ENCODE measurements at places on chromosomes 12 and 14.

DNA sequence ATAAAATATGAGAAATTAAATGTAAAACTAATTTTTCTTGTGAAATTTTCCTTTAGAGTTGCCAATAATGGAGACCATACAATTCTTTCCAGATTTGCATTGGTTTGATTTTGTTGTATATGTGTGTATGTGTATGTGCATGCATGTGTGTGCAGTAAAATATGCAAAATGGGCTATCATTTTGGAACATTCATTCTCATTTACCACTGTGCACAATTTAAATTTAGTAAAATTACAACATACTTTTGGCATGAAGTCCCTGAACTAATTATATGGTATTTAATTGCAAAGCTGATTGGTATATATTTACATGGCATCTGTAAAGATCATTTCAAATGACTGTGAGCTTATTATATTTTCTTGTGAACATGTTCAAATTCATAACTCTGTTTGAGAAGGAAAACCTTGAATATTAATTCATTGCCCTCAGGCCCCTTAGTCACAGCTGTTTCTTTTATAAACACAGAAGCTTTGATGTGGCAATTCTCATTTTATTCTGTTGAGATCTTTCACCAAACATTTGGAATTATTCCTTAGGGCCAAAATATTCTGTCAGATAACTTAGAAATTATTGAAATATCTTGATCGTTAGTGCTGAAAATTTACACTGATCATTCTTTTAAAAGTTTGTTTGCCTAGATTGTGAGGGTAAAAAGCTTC, 17.6 kb downstream of the KERA start:
- no peak for DNase-seq

DNA sequence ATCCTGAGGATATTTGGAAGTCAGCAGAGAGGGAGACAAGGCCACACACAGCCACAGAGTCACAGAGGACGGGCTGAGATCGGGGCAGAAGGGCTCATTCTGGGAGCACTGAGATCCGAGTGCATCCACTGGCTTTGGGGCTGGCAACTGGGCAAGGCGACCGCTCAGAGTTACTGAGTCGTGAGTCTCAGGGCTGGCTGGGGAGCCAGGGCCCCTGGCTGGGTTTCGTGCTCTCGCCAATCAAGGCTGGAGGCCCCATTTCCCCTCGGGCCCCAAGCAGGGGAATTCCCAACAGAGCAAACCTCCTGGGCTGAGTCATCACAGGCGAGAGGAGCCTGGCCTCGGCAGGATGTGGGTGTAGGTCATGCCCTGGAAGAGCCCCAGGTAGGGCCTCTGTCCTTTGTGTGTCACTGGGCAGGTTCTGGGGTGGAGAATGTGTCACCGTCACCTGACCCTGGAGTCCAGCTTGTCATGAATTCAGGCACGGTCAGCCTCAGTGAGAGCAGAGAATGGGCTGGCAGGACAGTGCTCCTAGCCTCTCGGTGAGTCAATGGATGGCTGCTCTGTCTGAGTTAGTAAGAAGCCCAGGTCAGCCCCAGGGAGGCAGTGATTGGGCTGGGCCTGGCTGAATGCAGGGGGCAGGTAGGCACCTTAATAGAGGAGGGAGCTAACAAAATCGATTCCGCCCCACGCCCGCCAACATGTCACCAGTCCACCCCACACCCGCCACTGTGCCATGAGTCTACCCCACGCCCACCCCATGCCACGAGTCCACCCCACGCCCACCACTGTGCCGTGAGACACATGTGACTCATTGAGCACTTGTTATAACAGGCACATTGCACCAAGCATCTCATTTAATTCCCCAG, 16.9 kb downstream of the ASB2 start:
- no peak for DNase-seq

DNA sequence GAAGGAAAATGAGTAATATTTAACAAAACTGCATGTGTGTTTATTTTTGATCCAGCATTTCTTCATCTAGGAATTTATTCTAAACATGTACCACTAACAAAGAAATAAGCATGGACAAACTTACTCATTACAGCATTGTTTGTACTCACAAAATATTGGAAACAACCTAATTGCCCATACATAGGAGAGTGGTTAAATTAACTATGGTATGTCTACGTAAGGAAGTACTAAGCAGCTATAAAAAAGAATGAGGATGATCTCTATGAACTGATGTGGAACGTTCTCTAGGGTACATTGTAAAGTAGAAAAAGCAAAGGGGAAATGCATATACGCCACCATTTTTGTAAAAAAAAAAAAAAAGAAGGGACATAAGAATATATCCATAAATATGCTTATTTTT, 17.4 kb upstream of the TAS2R42 start:
- DNase-seq = no peak

GRCh38 chr12:125053821-125054220, 11.4 kb upstream of the AACS start:
- no peak for DNase-seq

DNA sequence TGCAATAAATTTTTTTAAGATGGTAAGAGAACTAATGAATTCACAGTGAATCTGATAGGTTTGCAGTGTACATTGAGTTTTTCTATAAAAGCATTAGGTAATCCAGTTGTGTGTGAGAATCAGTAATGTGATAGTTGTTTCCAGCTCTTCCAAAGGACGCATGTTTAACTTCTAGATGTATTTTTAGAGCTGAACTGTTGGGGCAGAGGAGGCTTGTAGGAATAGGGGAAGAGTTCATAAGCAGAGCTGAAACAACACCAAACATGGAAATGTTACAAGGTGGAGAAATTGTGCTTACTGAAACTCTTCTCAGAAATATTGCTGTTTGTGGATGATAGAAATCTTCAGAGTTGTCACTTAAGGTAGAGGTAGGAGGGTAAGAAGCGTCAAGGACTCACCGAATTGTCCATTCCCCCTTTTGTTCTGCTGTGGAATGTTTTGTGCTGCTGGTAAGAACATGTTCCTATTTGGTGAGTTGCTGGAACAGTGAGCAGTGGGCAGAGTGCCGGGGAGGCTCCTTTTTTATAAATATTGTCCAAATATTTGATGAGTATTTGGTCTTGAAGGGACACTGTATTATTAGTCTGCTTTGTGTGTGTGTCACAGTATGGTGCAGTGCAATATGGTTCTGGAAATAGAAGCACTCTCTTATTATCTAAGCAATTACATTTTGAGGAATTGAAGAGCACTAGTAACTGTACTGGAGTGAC, 76.7 kb downstream of the ANO6 start:
- DNase-seq = peak; percentile 19

GRCh38 chr12:25992026-25992782, 33.7 kb downstream of the RASSF8 start:
- no peak for DNase-seq

GRCh38 chr12:39764944-39765560, 145.4 kb upstream of the ABCD2 start:
- peak; percentile 25 for DNase-seq

DNA sequence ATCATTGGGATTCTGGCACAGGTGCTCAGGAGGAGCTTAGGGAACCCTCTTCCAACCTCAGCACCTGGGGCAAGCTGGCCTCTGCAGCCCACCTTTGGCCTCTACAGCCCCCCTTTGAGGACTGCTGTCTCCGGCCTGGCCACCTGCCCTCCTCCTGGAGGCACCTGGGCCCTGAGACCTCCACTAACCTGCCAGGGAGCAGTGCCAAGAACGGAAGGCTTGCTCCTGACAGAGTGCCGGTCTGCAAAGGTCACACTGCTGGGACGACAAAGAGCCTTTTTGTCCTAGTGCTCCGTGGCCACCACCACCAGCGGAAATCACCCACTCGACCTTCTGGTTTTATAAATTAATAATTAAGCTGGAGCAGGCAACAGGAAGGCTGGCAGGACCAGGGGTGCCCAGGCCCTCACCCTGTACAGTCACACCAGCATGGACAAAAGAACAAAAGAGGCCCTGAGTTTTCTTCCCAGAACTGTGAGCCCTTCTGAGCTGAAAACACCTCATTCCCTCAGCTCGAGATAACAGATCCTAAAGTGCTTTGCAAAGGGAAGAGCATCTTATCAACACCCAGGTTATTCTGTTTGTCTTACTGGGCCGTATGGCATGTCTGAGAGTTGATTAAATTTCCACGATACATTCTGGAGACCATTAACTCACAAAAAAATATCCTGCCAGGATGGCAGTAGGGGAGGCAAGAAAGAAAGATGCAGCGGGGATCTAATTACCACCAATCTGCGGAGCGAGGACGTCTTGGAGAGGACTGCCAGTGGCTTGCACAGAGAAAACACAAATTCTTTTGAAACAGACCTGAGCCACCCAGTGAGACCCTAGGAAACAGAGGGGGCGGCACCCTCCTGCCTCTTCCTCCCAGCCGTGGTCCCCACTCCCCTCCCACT, 8.2 kb downstream of the TESC start:
- no peak for DNase-seq

- DNase-seq = no peak
Observed at GRCh38 chr14:98120831-98121464, 1151.0 kb downstream of the BCL11B start.

DNA sequence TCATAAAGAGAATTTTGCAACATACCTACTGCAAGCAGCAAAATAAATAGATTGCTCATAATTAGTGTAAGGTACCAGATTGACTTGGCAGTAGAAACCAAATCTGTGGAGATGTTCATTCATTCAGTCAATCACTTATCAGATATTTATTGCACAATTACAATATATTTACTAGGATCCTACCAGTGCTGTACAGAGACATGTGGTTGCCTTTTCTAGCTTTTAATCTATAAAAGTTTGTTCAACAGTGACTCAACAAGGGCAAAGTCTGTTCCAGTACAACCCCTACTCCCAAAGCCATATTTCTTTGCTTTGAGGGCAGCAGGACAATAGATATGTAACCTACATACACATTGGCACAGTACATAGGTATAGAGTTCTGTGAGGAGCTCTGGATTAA, 27.3 kb downstream of the ABCD2 start:
- DNase-seq = no peak

DNA sequence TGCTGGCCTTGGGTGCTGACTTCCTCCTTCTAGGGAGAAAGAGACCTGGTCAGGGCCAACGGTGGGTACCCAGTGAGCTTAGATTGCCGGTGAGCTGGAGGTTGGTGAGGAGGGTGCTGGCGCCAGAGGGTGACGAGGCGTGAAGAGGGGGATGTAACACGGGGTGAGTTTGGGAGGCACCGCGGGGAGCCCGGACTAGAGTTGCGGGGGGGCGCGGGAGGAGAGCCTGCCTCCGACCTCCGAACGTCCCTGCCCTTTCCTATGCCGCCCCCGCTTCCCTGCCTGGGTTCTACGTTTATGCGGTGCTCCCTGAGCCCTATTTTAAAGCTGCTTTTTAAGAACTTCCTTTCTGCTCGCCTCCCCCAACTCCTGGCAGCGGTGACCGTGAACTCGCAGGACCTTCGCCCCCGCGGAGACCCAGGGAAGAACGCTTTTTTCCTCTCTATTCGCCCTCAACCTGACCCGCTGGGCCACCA, 18.6 kb downstream of the OR6S1 start:
- no peak for DNase-seq

DNA sequence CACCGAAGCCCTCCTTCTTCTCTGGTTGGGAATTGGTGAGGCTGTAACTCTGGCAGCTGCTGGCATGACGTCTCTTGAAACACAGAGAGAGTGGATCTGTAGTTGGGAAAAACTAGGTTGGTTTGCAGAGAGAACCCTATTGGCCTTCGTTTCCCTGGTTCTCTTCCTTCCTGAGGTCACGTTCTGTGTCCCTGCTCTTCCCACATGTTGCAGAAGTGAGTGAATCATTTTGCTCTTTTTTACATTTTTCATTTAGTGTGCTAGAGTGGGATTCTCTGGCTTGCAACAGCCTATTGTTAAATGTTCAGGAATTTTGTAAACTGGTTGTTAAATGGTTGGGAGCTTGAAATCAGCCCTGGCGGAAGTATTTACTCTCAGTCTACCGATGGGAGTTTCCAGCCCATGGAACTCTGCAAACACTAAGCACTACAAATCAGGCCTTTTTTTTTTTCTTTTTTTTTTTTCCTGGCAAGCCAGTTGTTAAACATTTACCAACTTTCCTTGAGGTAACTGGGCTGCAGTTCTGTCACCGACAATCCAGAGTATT, 26.8 kb upstream of the CKAP4 start:
- no peak for DNase-seq
